Lung microvascular endothelial cell (primary cell): ENCODE measurements at places on chromosomes 7 and 10. TPM values are rescaled to one million over a fixed set of nuclear protein-coding genes. Genes with fewer than 3 reads are reported as not detected.

The FAM24B gene
- 0.60 and 3.5 TPM in 2 replicates for total RNA-seq

The GTF2IRD1 gene
- 4.6 and 5.2 TPM in 2 replicates for total RNA-seq

The SNCG gene
- 46.2 and 112 TPM in 2 replicates for total RNA-seq

DNA sequence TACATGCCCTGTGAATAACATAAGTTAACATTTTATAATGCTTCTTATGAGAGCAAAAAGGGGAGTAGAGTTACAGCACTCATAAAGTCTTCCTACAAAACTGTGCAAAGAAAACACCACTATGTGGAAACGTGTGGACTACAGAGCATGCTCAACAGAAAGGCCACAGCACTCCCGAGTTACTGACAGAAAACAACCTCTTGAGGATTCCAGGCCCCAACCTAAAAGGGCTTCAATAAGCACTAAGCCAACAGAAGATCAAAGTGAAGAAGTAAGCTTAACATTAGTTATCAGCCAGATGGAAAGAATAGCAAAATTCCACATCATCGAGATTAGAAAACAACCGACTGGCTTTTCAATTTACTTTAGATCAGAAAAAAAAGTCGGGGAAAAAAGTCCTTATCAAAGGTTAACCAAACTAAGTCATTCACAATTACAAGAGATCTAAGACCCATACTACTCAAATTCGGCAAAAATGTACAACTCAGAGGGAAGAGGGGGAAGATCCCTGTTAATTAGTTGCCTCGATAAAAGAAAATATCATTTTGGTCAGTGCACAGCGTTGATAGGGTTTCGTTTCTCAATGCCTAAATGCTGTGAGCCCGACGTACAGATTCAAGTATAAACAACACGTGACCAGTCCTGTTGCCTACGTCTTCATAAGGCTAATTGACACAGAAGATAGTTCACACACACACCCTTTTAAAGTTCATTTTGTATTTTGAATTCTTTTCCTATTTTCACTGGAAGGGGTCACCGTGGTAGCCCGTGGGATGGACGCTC lies 1.4 kb downstream of the KBTBD2 start:
- DNase-seq, result peak; percentile 86

The PTN gene
- under 0.01 TPM in 1 of 2 replicates, not detected in the other for total RNA-seq

DNA sequence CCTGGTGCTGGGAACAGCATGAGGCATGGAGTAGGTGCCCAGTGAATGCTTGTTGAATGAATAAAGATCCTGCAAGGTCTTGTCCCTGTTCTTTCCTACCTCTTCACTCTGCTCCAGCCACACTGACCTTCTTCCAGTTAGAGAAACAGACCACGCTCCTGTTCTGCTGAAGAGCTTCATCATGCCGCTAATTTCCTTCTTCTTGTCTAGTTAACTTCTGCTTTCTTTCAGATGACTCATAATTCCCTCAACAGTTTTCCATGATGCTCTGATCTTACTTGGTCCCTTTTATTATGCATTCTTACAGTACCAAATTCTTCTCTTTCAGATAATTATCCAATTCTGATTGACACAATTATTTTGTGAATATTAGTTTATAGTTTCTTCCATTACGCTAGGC lies 59.5 kb upstream of the C1QL3 start:
- DNase-seq, result no peak

GRCh38 chr7:11625669-11626068 lies 206.3 kb downstream of the THSD7A start:
- DNase-seq, result peak; percentile 36

The ZNF775 gene
- total RNA-seq, result 4.6 and 5.4 TPM in 2 replicates

DNA sequence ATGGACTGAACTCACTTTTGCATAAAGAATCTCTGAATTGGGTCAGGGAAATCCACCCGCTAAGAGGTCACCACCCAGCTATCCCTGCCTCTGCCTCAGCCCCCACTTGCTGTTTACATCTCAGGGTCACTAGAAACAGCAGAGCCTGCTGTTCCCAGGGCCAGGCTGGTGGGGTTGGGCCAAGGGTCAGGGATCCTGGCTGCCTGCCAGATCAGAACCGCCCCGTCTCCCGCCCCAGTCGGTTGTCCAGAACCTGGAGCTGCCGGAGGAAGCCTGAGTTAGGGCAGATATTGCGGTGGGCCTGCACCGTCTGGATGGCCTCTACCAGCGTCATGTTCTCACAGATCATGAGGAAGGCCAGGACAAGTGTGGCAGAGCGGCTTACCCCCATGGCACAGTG lies 17.0 kb upstream of the SAMD8 start:
- DNase-seq, result no peak

DNA sequence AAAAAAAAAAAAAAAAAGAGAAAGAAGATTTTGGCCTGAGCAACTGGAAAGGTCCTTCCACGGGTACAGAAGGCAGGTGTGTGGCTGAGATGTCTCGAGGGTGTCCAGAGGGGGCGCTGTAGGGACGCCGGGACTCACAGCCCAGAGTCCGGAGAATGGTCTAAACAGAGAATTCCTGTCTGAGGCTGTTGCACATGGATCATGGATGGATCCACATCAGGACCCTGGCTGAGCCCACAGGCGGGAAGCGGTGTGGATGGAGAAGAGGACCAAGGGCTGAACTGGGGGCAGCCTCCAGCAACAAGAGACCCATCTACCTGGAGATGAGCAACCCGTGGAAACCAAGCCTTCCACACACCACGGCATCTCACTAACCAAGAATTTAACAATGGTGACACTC lies 55.0 kb downstream of the PKD1L1 start:
- peak; percentile 13 for DNase-seq

DNA sequence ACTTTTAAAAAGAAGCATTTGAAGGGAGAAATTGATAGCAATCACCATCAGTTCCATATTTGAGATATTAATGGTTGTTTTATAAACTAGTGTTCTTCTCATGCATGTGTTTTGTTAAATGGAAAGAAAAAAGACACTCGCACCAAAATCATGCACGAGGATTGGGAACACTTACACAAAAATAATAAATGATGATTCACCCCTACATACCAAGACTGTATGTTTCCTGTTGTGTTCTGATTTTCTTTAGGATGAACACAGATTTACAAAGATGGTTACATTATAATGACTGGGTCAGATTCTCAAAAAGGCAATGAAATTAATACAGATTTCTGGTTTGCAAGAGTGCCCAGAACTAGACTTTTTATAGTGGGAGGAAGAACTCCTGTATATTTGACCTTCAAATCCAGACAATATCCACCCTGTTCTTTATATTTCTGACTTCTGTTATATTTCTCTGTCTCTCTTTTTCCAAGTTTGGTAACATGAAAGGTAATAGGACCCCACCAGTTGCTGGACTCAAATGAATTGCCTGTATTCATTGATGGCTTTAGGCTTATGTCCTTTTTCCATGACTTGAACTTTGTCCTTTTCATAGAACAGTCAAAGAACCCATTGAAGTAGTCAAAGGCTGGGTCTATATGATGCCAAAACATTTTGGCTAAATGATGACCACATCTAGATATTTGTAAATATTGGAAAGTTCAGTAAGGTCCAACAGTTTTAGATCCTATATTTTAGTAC lies 54.4 kb downstream of the SEMA3A start:
- no peak for DNase-seq

The PDK4 gene
- 23.1 and 171 TPM in 2 replicates for total RNA-seq

GRCh38 chr7:96636342-96636860 lies 73.2 kb downstream of the SEM1 start:
- no peak for DNase-seq

- no peak for DNase-seq
Measured at GRCh38 chr10:43944381-43945093, 295.9 kb upstream of the ZNF32 start.

GRCh38 chr7:33762151-33762910 lies 143.0 kb upstream of the BMPER start:
- no peak for DNase-seq

The HTR7 gene
- under 0.01 TPM in 2 replicates for total RNA-seq

GRCh38 chr7:41917-42565 lies 150.3 kb upstream of the FAM20C start:
- DNase-seq, result no peak

- no peak for DNase-seq
Measured at GRCh38 chr7:38694326-38694725, 63.2 kb upstream of the AMPH start.

DNA sequence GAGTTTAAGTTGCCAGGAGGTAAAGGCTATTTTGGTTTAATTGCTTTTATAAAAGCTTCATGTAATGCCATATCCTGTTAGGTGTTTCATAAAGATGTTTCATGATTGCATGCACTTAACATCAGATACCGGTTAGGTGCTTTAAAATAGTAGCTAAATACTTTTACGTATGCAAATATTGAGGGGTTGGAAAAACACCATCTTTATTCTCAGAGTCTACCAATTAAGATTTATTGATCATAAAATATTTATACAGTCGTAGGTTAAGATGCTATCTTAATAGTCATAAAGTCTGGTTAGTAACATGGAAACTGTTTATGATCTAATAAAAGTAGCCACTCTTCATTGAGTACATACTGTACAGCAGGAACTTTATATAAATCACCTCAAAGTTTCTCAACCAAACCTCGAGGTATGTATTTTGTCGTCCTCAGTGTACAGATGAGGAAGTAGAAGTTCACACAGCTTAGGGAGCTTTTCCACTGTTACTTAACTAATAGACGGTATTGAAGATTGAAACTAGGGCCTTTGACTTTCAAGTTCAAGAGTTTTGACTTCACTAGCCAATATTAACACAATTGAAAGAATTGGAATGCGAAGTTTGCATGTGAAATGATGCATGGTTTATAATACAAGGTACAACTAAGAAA lies 897.1 kb downstream of the GATA3 start:
- DNase-seq, result no peak

DNA sequence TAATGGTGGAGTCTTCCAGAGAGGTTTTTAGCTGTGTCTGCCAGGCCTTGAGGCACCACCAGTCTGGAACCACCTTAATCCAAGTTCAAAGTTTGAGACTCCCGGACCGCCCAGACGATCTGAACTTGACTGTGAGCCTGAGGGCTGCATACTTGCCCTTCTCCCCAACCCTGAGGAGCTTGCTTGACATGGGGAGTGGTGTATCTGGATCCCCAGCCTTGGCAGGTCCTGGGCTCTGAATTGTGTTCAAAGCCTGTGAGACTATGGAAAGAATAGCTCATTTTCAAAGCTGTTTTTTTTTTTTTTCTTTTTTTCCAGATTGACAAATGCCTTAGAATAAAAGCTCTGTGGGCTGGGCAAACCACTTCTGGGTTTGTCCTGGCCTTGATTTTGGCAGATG lies 22.3 kb upstream of the CAMK1D start:
- DNase-seq, result no peak
